ENCODE measurements at places on chromosomes 4 and X.

- no peak for DNase-seq
Measured at GRCh38 chrX:122241959-122242358, 942.1 kb upstream of the GRIA3 start.

DNA sequence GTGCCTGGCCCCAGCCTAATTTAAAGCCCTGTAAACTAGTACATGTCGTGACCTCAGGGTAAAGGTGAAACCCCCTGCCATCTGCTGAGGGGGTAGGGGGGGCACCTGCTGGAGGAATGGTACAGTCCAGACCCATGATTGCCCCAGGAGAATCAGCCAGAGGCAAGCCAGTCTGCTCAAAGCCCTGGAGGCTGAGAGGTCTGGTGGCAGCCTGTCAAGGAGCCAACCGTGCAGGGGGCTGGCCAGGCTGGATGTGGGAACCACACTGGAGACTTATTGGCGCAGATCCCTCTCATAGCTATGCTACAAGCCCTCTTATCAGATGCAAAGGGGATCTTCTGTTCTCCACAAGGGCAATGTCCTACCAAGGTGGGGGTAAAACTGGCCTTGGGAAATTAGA is 31.4 kb upstream of the PJA1 start:
- no peak for DNase-seq

GRCh38 chr4:10584042-10584441 is 100.5 kb downstream of the CLNK start:
- no peak for DNase-seq

- DNase-seq: no peak
Measured at GRCh38 chrX:11970578-11971359, 167.5 kb upstream of the FRMPD4 start.
